ENCODE measurements at places on chromosomes 12 and 14.

- DNase-seq = no peak
Observed at GRCh38 chr14:20675669-20676068, 8.7 kb upstream of the RNASE4 start.

- no peak for DNase-seq
Observed at GRCh38 chr12:68998041-68998440, 65.1 kb upstream of the CPM start.

DNA sequence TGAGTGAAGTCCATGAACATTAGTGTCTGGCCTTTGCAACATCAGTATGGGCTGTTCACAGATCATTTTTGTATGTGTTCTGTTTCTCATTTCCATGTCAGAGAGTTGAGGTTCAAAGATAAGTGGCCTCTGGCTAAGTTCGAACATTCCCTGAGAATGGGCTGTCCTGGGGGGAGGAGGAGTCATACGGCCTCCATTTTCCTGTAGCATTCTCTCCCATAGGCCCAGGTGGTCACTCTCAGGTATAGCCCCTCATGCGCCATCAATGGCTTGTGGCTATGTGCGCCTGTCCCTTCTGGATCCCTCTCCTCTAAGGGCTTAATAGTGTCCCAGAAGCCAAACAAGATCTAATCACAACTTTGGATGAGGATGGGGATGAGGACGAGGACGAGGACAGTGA, 165.0 kb downstream of the PAX9 start:
- no peak for DNase-seq

- no peak for DNase-seq
Observed at GRCh38 chr12:94660436-94660835, 10.1 kb upstream of the TMCC3 start.

GRCh38 chr14:37594971-37595808, at the start of the genes FOXA1 and TTC6:
Gene FOXA1, minus strand, starts transcription at chr14:37595249. Its CDS starts 277 bp downstream, at chr14:37594972.
Gene TTC6, plus strand, starts transcription at chr14:37595629. Its CDS starts 26,436 bp downstream, at chr14:37622065.
- no peak for DNase-seq

GRCh38 chr12:10853776-10854175, 4.5 kb upstream of the PRR4 start:
- DNase-seq = no peak

- no peak for DNase-seq
Observed at GRCh38 chr14:90511795-90512328, 115.0 kb downstream of the CALM1 start.

- peak; percentile 42 for DNase-seq
Observed at GRCh38 chr14:20683125-20683890, 1.1 kb upstream of the RNASE4 start.

GRCh38 chr14:101113108-101113612, 209.6 kb upstream of the RTL1 start:
- DNase-seq = no peak

DNA sequence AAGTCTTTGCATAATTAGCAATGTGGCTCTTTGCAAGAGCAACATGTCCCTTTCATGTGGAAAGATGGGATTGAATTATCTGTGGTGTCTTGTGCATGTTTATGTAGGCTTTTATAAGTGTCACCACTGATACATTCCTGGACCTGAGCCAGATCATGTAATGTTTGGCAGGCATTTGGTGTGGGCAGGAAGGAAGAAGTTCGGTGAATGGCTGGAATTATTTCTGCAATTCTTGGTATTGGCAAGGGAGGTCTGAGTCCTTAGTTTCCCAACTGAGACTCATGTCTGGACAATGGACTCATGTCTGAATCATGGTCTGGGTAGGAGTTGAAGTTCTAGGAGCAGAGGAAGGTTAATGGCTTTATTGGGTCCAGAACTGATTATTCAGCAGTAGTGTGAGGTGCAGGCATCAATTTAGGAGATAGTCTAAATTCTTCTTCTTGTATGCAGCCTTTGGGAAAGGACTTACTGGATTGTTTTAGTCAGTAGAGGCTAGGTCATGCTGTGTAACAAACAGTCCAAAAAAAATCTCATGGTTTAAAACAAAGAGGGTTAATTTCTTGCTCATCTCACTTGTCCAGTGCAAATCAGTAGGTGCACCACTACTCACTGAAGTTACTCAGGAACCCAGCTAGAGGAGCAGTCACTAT, 186.5 kb upstream of the LHX5 start:
- DNase-seq = no peak
